ENCODE measurements at places on chromosomes 11 and 22.
A peak's percentile ranks its signal among the peaks of the same experiment; 100 is the strongest.

DNA sequence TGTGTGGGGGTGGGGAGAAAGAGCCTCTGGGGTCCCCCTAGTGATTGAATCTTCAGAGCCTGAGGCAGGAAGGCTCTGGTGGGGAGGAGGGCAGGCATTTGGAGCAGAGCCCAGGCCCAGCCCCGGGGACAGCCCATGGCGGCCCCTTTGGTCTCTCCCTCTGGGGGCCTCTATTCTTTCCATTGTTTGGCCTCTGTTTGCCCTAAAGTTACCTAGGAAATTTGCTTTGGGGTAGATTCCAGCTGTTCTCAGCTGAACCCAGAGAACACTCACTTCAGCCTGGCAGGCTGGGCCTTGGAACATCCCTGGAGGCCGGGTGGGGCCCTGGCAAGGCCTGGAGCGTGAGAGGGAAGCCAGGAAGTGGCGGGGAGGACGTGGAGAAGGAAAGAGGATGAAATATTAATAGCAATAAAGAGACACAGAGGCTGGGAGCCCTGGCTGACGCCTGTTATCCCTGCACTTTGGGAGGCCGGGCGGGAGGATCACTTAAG, 22.9 kb upstream of the A4GALT start:
- DNase-seq, result no peak

GRCh38 chr11:36376009-36376887, 80.2 kb downstream of the PRR5L start:
- DNase-seq, result peak; percentile 55

- peak; percentile 13 for DNase-seq
Observed at GRCh38 chr11:69950120-69950519, 128.0 kb upstream of the ANO1 start.

- DNase-seq, result no peak
Observed at GRCh38 chr11:17894929-17895658, 117.8 kb downstream of the SERGEF start.

Data from iris pigment epithelial cell (primary cell).